ENCODE measurements at places on chromosomes 7 and 10.

DNA sequence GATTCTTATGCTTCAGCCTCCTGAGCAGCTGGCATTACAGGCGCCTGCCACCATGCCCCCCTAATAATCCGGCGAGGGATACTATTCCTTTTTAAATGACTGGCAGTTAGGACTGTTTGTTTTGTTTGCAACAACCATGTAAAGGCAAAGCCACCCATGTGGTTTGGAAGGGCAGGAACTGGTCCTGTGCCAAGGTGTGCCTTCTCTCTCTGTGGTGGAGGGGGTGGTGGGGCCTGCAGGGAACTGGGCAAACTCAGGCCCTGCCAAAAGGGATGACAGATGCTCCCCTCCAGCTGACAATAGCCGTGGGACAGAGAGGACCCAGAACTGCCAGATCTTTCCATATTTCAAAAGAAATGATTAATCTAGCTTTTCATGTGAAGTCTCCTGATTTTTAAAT lies 23.5 kb upstream of the WAPL start:
- no peak for DNase-seq

DNA sequence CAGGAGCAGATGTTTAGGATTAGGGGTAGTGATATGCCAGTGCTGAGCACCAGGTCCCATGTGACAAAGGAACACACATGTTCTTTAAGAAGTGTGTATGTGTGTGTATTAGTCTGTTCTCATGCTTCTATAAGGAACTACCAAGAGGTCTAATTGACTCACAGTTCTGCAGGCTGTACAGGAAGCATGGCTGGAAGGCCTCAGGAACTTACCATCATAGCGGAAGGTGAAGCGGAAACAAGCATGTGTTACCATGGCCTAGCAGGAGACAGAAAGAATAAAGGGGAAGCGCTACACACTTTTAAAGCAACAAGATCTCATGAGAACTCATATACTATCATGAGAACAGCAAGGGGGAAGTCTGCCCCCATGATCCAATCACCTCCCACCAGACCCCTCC lies 22.8 kb upstream of the PDZD8 start:
- DNase-seq, result no peak

DNA sequence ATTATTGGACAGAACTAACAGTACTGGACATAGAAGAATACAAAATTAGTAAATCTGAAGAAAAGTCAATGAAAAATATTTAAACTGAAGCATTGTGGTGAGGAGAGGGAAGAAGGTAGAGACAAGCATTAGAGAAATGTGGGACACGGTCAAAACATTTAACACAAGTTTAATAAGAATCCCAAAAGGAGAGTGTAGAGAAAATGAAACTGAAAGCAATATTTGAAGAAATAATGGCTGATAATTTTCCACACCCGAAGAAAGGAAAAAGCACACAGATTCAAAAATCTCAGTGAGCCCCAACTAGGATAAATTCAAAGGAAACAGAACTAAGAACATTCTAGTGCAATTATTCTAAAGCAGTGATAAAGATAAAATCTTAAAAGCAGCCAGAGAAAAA lies 126.4 kb upstream of the LRRTM3 start:
- DNase-seq, result no peak

- DNase-seq, result no peak
Observed at GRCh38 chr10:90893190-90893589, 21.4 kb downstream of the RPP30 start.

DNA sequence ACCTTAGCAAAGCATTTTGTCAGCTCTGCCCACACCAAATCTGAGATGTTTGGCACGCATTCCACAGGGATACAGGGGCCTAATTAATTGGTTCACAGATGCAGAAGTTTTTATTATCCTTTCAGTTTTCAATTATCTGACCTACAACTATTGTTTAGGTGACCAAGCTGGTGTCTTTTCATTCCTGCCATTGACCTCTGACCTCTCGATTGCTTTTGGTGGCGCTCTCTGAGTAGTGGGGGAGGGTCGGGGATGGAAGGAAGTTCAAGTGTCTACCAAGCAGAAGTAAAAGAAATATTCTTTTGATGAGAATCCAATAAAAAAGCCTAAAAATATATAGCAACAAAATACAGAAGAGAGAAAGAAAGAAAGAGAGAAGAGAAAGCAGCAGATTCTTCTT lies 28.8 kb upstream of the KDM7A start:
- DNase-seq, result no peak

DNA sequence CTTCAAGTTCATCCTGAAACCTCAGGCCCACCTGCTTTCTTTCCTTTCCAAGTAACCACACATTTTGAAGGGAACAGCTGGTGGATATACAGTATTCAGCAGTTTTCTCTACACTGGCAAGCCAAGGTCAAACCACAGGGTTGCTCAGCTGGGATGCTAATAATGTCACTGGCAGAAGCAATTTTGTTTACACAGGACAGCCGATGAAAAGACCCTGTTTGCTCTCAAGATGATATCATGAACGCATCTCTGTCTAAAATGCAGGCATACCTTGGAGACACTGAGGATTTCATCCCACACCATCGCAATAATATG lies 186.2 kb downstream of the USP6NL start:
- DNase-seq, result no peak

GRCh38 chr10:12208460-12208859 lies 12.5 kb downstream of the CDC123 start:
- DNase-seq, result no peak

- DNase-seq, result no peak
Observed at GRCh38 chr7:98329100-98329790, 47.8 kb downstream of the BRI3 start.

- no peak for DNase-seq
Observed at GRCh38 chr10:102392306-102392705, 3.2 kb upstream of the NFKB2 start.

DNA sequence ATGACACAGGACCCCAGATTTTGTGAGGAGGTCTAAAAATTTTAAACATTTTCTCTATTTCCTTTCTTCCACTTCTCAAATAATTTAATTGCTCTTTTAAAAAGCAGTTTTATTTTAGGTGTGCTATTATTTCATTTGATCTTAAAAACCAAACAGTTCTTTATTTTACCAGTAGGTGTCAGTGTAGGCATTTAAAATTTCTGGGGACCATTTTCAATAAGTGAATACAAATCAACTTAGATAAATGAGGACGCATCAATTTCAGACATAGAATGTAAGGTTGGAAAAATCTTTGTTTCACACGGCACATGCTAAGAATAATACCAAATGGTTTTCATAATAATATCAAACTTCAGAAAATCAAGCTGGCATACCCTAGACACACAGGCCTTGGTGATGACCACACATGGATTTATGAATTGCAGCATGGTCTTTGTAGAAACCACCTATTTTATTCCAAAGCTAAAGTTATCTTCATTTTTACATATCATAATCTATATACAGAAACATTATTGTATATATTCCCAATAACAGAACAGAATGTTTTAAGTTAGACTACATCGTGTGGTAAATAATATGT lies 127.6 kb upstream of the SLC26A5 start:
- DNase-seq, result no peak

DNA sequence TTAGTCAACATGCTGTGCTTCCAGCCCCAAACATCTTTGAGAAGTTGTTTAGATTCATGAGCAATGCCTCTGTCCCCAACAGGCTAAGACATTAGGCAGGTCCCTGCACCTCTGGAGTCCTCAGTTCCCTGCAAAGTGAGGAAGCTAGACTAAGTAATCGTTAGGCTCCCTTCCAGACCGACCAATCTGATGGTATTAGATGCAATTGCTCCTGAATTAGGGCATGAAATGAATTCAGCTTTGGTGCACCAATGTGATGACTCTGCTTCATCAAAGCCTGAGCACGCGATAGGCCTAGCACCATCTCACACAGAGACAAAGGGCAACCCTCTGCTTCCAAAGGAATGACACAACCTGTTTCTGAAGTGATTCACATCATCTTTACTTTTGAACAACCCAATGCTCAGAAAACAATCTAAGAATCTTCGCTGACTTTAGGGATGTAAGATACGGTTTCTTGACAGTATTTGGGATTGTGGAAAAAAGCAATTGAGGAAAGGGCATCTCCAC lies 723 bp upstream of the TES start:
- no peak for DNase-seq

- no peak for DNase-seq
Observed at GRCh38 chr10:89706011-89706410, 4.6 kb downstream of the KIF20B start.

- DNase-seq, result no peak
Observed at GRCh38 chr10:86065711-86066251, 300.8 kb downstream of the GRID1 start.

DNA sequence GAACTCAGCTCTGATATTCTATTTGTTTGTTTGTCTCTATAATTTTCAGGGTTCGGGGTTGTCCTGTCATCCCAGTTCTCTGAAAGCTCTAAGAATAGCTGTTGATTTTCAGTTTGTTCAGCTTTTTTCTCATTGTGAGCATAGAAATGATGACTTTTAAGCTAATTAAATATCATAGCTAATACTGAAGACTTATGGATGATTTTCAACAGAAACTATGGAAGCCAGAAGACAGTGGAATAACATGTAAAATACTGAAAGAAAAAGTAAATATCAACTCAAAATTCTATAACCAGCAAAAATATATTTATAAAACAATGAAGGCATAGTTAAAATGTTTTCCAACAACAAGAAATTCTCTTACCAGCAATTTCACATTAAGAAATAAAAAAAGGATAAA lies 96.4 kb upstream of the ETV1 start:
- DNase-seq, result no peak

All from activated T-cell treated with anti-CD3 and anti-CD28 coated beads for 48 hours (primary cell).